ENCODE measurements at places on chromosomes 2 and 18.

DNA sequence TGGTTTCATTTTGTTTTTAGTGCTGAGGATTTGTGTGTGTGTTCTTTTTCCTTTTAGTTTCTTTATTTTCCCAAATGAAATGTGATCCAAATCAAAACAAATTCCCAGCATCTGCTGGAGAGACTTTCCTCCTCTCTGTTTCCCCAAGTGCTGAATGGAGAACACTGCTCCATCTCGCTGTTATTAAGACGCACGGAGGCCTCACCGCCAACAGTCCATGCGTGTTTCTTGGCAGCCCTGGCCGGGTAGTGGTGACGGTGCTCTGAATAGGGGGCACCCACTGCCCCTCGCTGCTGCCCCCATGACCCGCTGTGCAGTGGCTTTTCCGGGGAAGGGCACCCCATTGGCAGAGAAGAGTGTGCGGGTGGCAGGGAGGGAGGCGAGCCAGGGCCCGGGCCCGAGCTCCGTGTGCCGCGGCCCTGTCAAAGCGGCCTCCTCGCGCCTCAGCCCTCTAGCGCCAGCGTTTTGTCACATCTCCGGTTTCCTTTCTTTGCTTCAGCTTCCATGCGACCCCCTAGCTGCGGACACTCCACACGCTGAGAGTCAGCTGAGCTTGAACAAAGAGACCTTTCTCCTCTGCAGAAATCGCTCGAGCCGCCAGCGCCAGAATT lies 473.7 kb upstream of the SALL3 start:
- no peak for DNase-seq

GRCh38 chr2:105410554-105410953 lies 11.7 kb upstream of the FHL2 start:
- DNase-seq, result no peak

DNA sequence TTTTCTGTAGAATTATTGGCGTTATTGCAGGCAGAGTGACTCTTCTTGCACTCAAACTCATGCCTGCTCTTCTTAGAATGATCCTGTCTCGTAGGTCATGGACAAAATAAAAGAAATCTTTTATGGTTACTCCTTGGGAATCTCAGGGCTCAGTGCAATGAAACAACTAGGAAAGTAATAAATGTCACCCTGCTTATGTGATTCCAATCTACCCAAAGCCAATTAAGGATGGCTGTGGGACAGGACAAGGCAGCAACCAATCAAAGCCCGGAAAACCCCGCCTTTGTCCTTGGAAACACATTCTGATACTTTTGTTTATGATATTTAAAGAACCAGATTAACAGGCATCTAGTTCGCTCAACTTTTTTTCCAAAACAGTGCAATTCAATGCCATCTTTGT lies 53.0 kb downstream of the GRB14 start:
- no peak for DNase-seq

GRCh38 chr2:70937866-70938585 lies 2.3 kb downstream of the ATP6V1B1 start:
- no peak for DNase-seq

- DNase-seq, result no peak
Measured at GRCh38 chr2:196333397-196333796, 162.0 kb upstream of the STK17B start.

GRCh38 chr2:110816404-110817365 lies 84.3 kb downstream of the ACOXL start:
- no peak for DNase-seq

DNA sequence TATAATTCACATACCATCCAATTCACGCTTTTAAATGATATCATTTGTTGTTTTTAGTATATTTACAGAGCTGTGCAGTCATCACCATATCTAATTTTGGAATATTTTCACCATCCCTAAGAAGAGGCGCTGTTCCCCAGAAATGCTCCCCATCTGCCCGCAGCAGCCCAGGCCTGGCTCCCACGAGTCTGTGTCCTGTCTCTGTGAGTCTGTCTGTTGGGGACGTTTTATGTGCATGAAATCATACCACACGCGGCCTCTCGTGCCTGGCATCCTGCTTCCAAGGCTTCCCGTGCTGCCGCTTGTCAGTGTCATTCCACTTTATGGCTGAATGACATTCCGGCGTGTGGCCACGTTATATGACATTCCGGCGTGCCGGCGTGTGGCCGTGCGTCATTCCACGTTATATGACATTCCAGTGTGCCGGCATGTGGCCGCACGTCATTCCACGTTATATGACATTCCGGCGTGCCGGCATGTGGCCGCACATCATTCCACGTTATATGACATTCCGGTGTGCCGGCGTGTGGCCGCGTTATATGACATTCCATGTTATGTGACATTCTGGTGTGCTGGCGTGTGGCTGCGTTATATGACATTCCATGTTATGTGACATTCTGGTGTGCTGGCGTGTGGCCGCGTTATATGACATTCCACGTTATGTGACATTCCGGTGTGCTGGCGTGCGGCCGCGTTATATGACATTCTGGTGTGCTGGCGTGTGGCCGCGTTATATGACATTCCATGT lies 276.4 kb downstream of the TWIST2 start:
- DNase-seq, result no peak

DNA sequence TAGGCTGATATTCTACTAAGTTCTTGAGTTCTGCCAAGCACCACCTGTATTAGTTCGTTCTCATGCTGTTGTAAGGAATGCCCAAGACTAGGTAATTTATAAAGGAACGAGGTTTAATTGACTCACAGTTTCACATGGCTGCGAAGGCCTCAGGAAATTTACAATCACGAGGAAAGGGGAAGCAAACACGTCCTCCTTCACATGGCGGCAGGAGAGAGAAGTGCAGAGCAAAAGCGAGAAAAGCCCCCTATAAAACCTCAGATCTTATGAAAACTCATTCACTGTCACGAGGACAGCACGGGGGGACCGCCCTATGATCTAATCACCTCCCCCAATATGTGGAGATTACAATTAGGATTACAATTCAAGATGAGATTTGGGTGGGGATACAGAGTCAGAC lies 47.7 kb upstream of the YWHAQ start:
- no peak for DNase-seq

DNA sequence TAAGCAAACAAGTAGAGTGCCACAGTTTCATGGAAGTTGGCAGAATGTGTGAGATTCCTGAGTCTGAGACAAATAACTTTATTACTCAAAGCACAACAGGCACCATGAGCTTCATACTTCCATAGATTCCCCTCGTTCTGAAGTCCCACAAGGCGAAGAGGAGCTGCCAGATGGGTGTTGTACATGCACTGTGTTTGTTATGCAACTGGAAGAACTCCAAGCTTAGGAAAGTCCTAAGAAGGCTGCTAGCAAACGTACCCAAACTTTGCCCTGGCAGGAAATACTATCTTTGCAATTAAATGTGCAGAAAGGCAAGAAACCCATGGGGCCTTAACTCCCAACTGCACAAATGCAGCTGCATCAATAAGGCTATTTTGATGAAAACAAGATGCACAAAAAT lies 1.6 kb upstream of the GCA start:
- no peak for DNase-seq
